Type B pancreatic cell (in vitro differentiated cells): ENCODE measurements at places on chromosomes 4 and X.

DNA sequence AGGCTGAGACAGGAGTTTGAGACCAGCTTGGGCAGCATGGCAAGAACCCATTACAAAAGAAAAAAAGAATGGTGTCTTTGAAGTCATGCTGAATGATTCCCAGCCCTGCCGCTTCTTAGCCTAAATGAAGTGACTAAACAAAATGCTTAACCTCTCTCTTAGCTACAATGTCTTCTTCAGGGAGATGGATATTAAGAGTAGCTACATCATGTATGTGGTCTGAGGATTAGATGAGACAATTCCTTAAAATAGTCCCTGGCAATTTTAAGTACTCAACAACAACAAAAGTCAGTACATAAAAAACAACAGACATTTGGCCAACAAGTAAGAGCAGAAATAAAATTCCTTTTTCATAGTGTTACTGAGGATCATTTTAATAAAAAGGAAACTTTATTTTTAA lies 64.3 kb upstream of the COX18 start:
- DNase-seq = no peak

DNA sequence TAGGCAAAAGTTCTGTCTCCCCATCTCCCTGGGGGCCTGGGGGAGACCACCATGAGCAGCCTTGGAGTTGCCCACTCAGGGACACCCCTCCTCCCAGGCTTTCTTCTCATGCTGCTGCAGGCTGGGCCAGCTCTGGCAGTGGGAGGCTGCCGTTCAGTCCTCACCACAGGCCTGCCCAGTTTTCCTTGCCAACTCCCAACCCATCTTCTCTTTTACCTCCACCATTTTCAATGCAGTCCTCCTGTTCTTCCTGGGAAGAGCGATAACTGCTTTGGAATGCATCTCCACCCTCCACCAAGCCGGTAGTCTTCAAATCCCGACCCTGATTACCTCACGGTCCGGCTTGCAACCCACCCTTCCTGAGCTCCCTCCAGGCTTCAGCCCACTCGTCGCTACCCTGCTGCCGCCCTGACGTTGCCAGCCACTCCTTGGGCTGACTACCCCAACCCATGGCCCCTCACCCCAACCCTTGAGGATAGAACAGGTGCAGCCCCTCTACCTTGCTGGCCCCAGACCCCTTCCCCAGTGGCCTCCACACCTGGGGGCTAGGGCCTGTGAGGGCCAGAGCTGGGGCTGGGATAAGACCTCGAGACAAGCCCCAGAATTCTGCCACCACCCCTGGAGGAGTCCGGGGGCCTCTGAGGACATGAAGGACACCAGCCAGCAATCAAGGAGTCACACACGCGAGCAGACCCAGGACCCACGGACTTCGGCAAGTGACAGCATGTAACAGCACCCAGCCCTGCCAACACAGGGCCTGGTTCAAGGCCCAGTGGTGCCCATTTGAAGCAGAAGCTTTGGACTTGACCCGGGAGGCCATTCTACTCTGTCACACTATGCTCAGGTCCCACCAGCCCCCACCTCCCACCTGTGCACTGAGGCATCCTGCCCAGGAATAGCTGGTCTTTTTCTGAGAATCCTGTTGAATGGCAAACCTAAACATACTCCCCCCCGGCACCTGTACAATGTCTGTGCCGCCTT lies 9.2 kb downstream of the WDR1 start:
- no peak for DNase-seq

GRCh38 chr4:55183926-55184599 lies 58.7 kb upstream of the KDR start:
- DNase-seq = no peak

GRCh38 chr4:101784957-101785356 lies 5.6 kb upstream of the BANK1 start:
- DNase-seq = no peak

GRCh38 chrX:12301288-12301687 lies 163.0 kb downstream of the FRMPD4 start:
- DNase-seq = no peak

DNA sequence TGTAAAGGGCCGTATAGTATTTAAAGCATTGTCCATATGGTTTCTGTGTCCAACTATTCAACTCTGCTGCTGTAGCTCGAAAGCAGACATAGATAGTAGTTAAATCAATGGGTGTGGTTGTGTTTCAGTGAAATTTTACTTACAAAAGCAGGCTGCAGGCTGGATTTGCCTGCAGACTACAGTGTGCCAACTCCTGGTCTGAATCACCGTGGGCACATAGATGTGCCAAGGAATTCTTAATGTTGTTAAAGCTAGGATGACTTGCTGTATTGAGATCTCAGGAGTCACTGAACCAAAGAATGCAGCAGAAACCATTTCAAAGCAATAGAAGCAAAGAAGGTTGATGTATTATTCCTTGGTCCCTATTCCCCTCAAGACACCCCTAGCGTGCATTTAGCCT lies 379.0 kb downstream of the STIM2 start:
- no peak for DNase-seq

GRCh38 chrX:72634331-72634730 lies 61.7 kb upstream of the HDAC8 start:
- DNase-seq = no peak

- no peak for DNase-seq
Observed at GRCh38 chr4:38347251-38347650, 316.7 kb upstream of the KLF3 start.

- DNase-seq = no peak
Observed at GRCh38 chr4:162661913-162662312, 498.1 kb upstream of the FSTL5 start.

DNA sequence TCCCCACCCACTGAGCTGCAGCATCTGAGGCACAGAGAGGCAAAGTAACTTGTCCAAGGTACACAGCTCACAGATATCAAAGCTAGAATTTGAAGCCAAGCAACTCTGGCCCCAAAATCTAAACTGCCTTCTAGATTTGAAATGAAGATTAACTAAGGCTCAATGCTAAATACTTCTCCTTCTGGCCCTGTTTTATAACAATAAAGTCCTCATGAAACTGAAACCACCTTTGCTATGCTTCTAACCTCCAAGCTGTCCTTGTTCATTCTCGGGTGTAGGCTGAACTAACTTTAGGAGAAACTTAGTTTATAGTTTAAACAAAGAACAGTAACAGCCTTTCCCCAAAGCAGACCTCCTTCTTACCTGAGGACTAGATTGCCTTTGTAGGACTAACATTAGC lies 93.6 kb downstream of the DCTD start:
- DNase-seq = no peak

DNA sequence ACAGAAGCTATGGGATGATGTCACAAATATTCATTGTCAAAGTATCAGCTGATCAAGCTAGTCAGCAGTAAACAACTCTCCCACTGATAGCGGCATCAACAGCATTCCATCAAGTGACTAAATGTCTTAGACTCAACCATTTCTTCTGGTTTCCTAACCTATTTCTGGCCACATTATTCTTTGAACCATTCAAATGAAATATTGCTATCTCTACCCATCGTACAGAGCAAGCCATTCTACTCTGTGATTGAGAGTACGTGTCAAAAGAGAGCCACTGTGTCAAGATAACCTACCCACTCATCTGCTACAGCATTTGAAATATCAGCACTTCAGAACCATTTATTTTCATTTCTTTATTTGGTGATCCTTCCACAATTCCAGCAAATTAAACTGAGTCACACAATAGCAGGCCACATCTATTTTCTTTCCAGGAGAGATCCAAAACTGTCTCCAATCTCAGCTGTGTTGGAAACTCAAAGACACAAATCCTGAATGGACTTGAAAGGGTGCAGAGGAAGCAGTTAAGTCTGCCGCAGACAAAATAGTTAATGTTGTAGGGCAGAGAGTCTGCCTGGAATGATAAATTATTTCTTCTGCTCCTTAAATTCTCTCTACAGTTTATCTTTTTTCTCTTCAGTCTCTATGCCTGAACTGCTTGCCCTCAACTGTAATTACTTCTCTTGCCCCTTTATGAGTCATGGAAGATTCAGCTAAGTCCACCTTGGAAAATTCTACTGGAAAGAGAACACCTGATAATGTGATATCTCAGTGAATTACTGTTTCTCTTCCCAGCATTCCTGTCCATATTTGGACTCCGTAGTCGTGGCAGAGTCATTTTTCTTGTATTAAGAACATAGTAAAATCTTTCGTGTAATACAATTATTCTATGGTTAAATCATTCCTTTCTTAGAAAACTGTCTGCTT lies 364.8 kb downstream of the PDGFC start:
- no peak for DNase-seq

DNA sequence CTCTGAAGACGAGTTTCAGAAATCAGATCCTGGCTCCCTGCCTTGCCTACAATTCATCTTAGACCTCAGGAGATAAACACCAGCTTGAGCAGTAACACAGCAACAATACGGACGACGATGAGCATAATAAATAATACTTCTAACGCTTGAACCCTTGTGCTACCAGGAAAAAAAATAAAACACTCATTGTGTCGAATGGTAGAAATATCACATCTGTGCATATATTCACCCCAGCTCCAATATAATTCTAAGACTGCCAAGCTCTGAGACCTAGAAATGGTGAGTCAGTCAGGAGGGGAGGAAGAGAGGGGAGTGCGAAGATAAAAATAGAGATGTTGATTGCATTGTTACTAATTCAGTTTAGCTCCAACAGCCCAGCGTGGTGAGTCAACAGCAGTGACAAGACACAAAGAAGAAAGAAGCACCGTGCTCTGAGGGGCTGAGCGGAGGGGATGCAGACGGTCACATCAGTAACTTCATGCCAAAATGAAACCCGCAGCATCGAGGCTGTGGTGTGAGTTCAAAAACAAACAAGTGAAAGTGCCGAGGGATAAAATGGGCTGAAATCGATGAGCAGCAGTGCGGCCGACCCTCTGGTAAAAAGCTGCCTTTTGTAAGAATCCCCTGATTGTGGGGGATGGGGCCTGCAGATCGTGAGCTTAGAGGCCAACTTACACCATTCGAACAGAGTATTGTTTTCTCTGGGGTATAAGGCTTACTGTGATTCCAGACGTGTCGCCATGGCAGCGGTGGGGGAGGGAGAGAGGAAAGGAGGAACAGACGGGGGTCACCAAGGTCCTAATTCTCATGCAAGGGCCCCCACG lies 150.4 kb downstream of the MGST2 start:
- DNase-seq = no peak

GRCh38 chrX:65976161-65976560 lies 63.7 kb downstream of the VSIG4 start:
- no peak for DNase-seq

DNA sequence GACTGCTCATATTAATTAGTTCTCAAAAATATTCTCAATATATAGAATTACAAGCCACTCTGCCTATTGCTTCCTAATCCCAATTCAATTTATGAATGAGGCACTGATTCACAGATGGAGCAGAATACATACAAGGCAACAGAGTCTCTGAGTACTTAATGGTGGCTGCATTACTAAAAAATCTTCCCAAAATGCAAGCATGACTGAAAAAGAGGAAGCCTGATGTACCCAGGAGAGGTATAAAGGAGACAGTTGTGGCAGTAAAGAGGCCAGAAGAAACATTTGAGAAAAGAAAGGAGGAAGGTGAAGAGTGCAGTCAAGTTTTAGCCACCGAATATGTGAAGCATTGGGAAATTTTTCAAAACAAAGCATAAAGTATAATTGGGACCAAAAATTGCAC lies 163.2 kb upstream of the INTU start:
- no peak for DNase-seq

DNA sequence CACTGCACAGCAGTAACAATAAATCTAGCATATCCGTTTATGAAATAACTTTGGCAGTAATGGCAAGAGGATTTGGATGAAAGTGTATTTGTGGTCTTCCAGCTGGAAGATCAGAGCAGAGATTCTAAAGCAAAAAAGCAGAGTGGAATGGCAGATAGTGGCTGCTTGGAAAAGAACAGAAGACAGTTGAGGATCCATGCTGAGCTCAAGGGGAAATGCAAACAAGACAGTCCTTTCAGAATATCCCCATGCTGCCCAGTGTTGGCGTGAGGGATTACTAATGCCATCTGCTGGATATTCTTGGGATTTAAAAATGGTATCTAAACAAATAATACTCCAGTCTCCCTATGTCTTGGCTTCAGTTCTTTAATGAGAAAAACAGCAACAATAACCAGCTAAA lies 629.1 kb upstream of the ATOH1 start:
- no peak for DNase-seq

DNA sequence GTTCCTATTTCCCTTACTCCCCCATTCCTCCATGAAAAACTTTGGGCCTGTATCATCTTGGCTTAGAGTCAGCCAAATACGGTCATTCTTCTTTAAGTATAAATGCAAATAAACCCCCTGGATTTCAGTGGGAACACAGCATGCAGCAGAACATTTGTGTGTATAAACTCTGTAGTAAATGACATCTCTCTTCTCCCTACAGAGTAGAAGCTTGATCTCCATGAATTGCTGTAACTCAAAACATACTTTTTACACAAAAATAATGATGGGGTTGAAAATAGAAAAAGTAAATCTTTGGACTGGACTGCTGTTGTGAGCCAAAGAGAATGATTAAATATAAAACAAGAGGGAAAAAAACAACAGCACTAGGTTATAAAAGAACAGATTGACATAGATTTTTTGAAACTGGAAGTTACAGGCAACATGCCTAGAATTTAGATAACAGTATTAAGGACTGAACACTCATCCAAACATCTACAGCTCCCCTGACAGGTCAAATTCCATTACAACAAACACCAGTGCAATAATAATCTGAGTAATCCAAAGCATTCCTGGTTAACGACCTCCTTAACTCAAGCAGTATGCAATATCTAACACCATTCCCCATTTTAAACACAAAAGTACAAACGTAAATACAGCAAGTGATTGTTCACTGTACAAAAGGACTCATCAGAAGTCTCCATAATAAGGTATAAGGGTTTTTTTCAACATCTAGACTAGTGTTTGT lies 30.7 kb downstream of the TSPAN5 start:
- no peak for DNase-seq

DNA sequence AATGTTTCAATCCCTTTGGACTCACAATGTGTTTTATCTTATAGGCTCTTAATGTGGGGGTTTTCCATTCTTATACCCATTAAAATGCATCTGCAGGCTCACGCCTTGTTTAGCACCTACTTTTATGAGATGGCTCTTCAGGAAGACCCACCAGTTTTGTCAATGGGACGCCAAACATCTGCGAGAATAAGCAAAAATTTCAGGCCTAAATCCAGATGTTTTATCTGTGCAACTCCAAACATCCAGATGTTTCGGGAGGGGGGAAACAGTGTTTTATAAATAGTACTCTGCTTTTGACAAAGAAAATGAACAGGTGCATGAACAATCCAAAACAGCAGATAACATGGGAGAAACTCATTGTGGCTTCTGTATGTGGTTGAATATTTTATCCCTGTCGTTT lies 342.8 kb downstream of the DHX15 start:
- no peak for DNase-seq

GRCh38 chrX:10591363-10592335 lies 28.7 kb downstream of the MID1 start:
- DNase-seq = no peak

DNA sequence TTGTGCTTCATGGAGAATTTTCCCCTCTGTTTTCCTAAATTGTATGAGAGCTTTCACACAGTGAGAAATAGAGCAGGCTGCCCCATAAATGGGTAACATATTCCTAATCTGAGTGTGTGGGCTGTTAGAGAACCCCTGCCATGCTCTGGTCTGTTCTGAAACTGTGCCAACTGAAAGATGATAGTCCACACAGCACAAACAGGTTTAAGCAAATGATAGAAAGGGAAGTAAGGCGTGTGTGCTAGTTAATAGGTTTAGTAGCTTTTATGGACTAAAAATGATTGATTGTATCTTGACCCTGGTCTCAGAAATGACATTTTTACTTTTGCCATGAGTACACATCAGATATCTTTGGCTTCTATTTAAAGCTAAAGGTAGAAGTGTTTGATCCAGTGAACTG lies 106.2 kb downstream of the PRRG1 start:
- no peak for DNase-seq
